NCI-H446 treated with DMSO at 0.1 percent for 48 hours (cell line): ENCODE measurements at places on chromosomes 5 and 9.

DNA sequence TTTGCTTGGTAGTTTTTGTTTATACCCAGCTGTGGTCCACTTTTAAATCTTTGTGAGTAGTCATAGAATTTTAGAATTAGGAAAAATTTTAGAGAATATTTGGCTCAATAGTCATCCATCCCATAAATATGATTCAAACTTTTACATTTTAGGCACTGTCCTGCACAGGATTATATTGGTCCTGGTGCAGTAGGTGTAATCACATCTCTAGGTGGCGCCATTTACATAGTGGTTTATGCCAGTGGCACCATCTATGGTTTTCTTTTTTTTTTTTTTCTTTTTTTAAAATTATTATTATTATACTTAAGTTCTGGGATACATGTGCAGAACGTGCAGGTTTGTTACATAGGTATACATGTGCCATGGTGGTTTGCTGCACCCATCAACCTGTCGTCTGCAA is 260.7 kb upstream of the KCNN2 start:
- no peak for DNase-seq

DNA sequence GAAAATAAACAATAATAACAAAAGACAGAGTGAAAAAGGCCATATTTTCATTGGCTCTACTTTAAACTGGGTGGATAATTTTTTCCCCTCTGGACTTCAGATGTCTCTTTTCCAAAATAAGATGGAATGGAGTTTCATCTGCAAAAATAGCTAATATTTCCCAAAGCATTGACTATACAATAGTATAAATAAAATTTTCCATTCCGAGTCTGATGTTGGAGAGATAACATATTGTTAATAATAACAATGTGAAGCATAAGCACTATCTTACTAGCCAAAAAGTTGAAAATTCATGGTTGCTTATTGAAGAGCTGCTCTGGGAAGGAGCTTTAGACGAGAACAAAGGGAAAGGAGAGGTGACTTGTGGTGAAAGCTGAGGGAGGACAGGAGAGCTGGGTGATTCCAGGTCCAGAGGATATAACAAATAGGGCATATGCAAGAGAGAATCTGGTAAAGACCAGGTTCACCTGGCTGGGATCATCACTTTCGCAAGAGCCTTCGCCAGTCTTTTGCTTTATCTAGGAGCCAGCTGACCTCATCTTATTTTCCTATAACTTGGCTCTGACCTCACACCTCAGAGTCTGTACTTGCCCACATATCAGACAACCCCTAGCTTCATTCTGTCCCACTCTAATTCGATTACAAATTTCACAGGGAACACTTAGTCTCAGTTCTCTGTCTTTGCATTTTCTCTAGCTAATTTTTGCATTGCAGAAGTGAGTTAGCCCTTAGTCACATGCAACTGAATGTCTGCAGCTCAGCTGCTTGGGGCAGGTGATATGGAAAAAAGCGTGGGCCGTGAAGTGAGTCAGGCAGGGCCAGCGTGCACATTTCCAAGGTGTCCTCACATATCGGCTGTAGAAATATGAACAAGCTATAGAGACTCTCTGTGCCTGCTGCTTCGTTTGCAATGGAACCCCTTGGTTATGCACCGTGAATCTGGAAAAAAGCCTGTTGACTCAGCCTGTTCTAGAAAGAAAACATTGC is 7.6 kb upstream of the ZNF474 start:
- no peak for DNase-seq

DNA sequence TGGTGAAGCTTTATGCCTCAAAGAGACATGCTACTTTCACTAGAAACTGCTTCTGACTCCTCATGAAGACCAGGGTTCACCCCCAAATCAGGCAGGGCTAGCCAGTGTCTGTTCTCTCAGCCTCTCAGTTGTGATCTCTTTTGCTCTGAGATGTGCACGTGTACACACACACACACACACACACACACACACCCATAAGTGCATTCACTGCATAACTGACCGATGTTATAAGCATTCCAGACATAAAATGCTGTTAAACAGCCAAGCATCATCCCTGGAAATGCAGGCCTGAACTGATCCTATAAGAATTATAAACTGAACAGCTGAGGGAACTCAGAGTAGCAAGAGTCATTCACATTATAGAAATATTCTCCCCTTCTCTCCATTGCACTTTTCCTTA is 85.0 kb downstream of the FSTL4 start:
- no peak for DNase-seq

DNA sequence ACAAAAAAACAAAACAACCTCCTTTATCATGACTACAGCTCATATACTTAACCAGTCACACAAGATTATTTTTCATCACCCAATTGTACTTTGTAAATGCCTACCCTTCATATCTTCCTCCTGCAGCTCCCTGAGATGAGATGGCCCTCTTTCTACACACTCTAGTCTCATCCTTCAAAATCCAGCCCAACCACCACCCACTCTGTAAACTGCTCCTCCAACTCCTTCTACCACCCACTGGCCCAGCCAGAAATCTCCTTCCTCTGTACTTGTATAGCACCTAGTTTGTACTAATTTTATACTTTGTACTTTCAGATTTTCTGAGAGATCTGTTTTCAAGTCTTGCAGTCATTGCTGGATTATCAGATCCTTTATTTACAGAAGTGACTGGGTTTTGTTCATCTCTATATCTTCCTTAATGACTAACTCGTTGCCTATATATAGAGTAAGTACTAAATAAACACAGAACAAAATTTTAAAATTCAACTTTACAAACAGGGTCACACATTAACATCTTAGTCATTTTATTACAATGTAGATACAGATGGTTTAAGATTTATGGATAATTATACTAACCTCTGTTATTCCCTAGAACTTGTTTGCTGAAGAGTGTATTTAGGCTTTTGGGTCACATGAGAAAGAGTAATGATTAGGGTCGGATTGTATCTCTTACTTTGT is 155.7 kb downstream of the NFIB start:
- DNase-seq: no peak

- no peak for DNase-seq
Observed at GRCh38 chr9:136237486-136238341, 7.9 kb downstream of the QSOX2 start.

DNA sequence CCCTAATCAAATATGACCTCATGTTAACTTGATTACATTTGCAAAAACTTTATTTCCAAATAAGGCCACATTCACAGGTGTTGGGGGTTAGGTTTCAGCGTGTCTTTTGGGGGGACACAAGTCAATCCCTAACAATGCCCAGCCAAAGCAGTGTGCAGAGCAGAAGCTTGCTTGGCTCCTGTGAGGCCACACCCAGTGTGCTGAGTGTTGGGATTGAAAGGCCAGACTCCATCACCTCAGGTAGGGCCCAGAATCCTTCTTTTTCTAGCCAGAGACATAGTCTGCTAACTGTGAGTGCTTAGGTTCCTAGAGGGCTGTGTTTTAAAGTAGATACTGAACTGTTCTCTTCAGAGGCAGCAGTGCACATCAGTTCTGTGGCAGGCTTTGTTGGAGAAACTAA is 27.9 kb downstream of the KDM4C start:
- no peak for DNase-seq

- DNase-seq: no peak
Observed at GRCh38 chr5:88674356-88675167, 208.4 kb downstream of the MEF2C start.

GRCh38 chr9:119844431-119844830 is 475.2 kb upstream of the BRINP1 start:
- DNase-seq: peak; percentile 51

DNA sequence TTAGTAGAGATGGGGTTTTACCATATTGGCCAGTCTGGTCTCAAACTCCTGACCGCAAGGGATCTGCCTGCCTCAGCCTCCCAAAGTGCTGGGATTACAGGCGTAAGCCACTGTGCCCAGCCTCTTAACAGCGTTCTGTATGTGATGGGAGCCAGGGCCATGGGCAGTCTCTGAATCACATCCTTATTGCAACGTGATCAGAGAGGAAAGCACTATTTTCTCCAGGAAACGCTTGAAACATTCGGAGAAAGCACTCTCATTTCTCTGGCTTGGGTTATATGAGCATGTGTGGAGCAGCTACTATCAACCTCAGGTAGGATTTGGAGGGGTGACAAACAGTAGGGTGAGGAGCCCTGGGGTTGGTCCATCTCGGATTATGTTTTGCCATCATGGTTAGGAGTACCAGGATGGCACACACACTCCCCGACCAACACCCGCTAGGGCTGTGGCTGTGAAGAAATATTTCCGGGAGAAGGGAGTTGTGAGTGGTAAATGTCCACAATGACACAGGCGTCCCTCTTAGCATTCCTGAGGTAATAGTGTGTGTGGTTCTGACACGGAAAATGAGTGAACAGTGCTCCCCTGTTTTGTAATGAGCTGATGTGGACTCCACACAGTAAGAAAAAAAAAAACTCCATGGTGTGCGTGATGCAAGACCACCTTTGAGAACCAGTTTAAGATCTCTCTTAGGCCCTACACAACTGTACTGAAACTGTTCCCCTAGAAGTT is 406.2 kb upstream of the ZNF608 start:
- DNase-seq: no peak

DNA sequence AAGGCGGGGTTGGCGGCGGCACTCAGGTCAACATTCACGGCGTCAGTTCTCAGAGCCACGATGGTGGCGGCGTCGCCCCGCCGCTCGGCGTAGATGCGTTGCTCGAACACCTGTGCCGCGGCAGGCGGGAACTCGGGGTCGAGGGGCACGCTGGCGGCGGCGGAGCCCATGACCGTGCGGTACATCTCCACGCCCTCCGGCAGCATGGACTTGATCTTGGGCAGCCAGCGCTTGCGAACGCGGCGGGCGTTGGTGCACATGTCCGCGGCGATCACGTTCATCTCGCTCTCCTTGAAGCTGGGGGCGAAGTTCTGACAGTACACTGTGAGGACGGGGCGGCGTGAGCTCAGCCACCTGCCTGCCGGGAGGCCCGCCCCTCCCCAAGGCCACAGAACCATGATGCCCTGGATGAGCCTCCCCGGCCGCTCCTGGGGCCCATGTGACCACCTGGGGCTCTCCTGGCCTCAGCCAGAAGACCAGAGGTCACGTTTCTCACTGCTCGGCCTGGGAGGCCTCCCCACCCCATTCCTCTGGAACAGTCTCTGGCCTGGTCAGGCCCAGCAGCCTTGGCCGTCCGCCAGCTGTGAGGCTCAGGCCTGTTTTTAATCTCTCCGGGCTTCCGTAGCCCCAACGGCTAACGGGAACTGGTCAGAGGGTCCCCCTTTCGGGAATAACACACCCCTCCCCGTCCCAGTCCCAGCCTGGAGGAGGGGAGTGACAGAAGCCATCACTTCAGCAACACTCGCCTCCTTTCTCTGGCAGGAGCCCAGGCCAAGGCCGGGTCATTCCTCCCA is 50.7 kb upstream of the UBAC1 start:
- no peak for DNase-seq

DNA sequence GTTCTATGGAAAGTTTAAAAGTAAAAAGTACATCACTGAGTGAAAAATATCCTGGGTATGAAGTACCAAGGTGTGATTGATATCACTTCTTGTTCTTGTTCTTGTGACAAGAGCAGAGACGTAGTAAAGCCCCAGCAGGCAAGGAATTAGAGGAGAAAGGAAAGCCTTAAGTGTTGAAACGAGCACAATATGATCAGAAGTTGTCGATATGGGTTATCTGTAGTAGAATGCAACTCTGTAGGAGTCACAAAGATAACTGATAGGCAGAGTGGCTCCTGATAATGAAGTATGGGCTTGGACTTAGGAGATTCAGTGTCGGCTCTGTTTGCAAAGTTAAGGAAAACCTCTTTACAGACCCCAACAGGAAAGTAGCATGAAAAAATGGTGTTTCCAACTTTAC is 1179.1 kb downstream of the DTWD2 start:
- no peak for DNase-seq

DNA sequence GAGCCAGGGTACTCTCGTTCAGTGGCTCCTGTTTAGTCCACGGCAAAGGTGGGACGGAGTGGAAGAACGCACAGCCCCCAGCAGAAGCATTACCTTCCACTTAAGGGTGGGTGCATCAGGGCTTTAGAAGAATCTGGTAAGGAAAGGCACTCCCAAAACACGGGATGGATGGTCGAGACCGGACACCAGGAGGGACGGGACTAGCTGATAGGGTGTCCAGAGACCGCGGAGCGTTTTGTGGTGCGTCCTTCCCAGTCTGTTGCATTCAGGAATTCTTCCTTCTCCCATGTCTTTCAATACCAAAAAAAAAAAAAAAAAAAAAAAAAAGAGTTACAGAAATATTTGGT is 545 bp upstream of the CTSV start:
- DNase-seq: no peak
